ENCODE measurements at places on chromosomes 13 and 19. TPM values are rescaled to one million over a fixed set of nuclear protein-coding genes. Genes with fewer than 3 reads are reported as not detected.

Gene ZNF577
- total RNA-seq: 1.9 TPM

Gene GRIK5
- total RNA-seq: 0.39 TPM

Gene C2CD4C
- total RNA-seq: 0.13 TPM

Gene SAE1
- 133 TPM for total RNA-seq

Gene MEIOSIN
- 0.13 TPM for total RNA-seq

Gene CYP4F2
- total RNA-seq: not detected

Gene NOVA2
- total RNA-seq: 0.24 TPM

Gene PSG1
- total RNA-seq: not detected

Gene INSR
- 6.3 TPM for total RNA-seq

All from epithelial cell of alveolus of lung (primary cell).